Stomach (tissue), 19 donors: ENCODE measurements at places on chromosomes 11 and 22. TPM values are rescaled to one million over a fixed set of nuclear protein-coding genes. Genes with fewer than 3 reads are reported as not detected.

ZNRF3 gene
- 1.8 TPM for total RNA-seq

OR4A16 gene
- not detected for total RNA-seq

KDM4E gene
- total RNA-seq: not detected

RASD2 gene
- total RNA-seq: 0.43 TPM

HIC2 gene
- total RNA-seq: 4.9 TPM

DEPDC7 gene
- total RNA-seq: 2.9 TPM

P2RY2 gene
- total RNA-seq: not detected

PHLDA2 gene
- not detected for total RNA-seq

DNA sequence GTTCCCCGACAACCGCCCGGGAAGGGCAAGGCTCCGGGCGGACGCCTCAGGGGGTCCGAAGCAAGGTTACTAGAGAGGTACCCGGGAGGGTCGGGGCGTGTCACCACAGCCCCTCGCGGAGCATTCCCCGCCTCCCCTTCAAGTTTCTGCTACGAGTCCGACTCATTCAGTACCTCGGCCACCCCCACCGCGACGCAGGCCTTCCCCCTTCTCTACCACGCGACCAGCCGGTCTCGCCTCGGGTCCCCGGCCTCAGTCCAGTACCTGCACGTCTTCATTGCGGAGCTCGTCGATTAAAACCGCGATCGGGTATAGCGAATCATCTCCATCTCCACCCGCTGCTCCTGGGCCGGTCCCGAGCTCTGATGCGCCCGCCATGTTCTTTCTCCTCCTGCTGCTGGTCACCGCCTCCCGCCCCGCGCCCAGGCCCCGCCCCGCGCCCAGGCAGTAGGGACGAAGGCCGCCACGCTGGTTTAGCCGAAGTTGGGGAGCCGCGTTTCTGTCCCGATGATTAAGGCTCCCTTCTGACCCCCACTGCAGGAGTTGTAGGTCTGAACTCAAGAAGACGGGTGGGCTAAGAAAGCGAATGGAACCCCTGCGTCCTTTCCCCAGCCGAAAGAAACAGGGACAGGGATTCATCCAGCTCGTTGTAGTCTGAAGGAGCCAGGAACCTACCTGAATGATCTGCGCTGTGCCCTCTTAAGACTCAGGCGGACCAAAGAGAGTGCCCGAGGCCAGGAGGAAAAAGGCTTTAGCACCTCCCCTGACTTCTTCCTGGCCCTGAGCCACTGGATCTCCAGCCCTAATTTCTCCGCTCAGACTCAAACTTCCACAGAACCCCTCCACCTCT is at the start of gene PPP2R1B:
Gene PPP2R1B (minus strand): TSS at position 406 of the 850 bp plus-strand sequence. CDS start 28 bp downstream, at position 378.
- peaks cover 22% of the 10 kb centered on the region for H3K36me3 ChIP-seq
- H3K4me3 ChIP-seq: peak within 1 kb of the TSS; percentile 92
- DNase-seq: peak; percentile 94
- peak within 1 kb of the TSS; percentile 84 for H3K27ac ChIP-seq
- no peaks in the 10 kb centered on the region for H3K27me3 ChIP-seq

DNA sequence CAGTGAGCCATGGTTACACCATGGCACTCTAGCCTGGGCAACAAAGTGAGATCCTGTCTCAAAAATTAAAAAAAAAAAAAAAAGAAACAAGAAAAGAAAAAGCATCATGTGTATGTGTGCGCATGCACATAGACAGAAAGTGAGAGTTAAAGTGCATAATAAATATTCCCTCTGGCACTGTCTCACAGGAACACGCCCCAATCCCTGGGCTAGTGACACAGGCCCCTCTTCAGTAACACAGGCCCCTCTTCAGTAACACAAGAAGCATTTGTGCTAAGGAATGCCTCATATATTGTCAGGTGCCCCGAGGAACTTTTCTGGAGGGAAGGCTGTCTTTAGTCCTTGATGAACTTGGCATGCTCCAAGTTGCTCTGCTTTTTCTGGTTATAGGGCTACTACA is 57.5 kb downstream of the RPL27A start:
- peaks cover 37% of the 10 kb centered on the region for H3K4me1 ChIP-seq
- no peak overlapping the region for H3K27ac ChIP-seq
- no peaks in the 10 kb centered on the region for H3K27me3 ChIP-seq
- H3K36me3 ChIP-seq: peaks cover 17% of the 10 kb centered on the region

- H3K27me3 ChIP-seq: no peaks in the 10 kb centered on the region
- H3K36me3 ChIP-seq: peaks cover 4% of the 10 kb centered on the region
- peaks cover 23% of the 10 kb centered on the region for H3K4me1 ChIP-seq
- H3K27ac ChIP-seq: no peak overlapping the region
- DNase-seq: no peak
- H3K4me3 ChIP-seq: no peak overlapping the region
Observed at GRCh38 chr11:108662700-108663099, 2.2 kb upstream of the DDX10 start.

DNA sequence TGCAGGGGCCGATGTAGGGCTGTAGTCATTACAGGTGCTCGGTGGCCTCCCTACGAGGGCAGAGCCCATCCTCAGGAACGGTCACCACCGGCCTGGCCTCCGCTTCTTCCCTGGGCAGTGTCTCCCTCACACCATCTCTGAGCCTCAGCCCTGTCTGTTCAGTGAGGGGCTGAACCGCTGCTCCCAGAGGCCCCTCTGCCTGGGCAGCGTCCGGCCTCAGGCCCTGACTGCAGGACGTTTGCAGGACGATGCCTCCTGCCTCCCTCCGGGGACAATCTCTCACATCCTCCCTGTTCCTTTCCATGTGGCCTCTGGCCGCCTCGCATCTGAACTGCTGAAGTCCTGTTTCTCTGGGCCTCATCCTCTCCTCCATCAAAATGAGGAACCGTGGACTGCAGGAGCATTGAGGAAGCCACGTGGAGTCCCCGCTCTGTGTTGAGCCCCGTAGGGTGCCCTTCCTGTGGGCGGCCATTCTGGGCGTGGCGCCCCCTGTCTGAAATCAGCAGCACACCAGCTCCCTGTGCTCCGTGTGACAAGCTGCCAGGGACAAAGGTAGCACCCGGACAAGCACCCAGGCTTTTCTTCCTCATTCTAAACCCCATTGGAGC is 933.5 kb downstream of the BRD1 start:
- H3K4me1 ChIP-seq: no peaks in the 10 kb centered on the region
- no peak overlapping the region for H3K4me3 ChIP-seq
- no peaks in the 10 kb centered on the region for H3K36me3 ChIP-seq

DNA sequence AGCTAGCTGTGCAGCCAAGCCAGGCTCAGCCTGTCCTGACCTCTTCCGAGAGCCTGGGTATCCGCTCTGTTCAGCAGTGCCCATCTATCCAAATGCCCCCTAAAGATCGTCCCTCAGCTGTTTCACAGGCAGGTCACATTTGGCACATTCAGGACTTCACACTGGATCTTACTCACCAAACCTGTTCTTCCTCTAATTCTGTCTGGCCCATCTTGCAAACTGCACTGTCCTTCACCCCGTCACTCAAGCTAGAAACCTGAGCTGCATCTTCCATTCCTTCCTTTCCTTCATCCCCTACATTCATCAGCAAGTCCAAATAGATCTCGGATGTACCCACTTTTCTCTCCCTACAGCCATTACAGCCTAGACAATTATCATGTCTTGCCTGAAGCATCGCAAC is 60.7 kb upstream of the CSNK2A3 start:
- H3K4me3 ChIP-seq: no peak overlapping the region
- H3K4me1 ChIP-seq: no peaks in the 10 kb centered on the region
- H3K27ac ChIP-seq: no peak overlapping the region
- H3K27me3 ChIP-seq: no peaks in the 10 kb centered on the region
- DNase-seq: no peak

GRCh38 chr11:111542606-111543275 is 2.2 kb downstream of the LAYN start:
- no peaks in the 10 kb centered on the region for H3K36me3 ChIP-seq
- DNase-seq: no peak
- peaks cover 44% of the 10 kb centered on the region for H3K4me1 ChIP-seq
- no peak overlapping the region for H3K27ac ChIP-seq

- H3K27me3 ChIP-seq: no peaks in the 10 kb centered on the region
- no peak overlapping the region for H3K4me3 ChIP-seq
- no peak overlapping the region for H3K27ac ChIP-seq
- no peak for DNase-seq
Observed at GRCh38 chr11:112628676-112629075, 332.5 kb upstream of the NCAM1 start.

- peaks cover 17% of the 10 kb centered on the region for H3K4me1 ChIP-seq
- no peaks in the 10 kb centered on the region for H3K27me3 ChIP-seq
- H3K4me3 ChIP-seq: no peak overlapping the region
- H3K36me3 ChIP-seq: no peaks in the 10 kb centered on the region
- no peak for DNase-seq
- no peak overlapping the region for H3K27ac ChIP-seq
Observed at GRCh38 chr11:2834503-2835273, 50.9 kb downstream of the CDKN1C start.

GRCh38 chr22:39651053-39651996 is 80.8 kb downstream of the CACNA1I start:
- H3K4me3 ChIP-seq: no peak overlapping the region
- no peaks in the 10 kb centered on the region for H3K36me3 ChIP-seq
- DNase-seq: no peak

DNA sequence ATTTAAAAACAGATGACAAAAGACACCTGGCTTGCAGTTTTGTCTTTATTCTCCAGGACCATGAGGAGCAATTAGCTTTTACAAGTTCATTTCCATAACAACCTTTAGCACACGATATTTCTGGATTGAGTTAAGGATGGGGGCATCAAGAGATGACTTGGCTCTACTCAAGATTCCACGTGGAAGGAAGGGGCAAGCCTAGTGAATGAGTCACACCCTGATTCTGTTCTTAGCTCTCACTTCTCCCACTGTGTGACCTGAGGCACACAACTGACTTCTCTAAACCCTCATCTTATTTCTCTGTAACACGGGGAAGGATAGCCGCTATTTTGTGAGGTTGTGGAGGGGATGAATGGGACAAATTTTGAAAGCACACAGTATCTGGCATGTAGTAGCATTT is 185.5 kb downstream of the KIRREL3 start:
- peaks cover 6% of the 10 kb centered on the region for H3K4me1 ChIP-seq
- no peak overlapping the region for H3K4me3 ChIP-seq
- no peak for DNase-seq
- no peaks in the 10 kb centered on the region for H3K27me3 ChIP-seq
- no peaks in the 10 kb centered on the region for H3K36me3 ChIP-seq

DNA sequence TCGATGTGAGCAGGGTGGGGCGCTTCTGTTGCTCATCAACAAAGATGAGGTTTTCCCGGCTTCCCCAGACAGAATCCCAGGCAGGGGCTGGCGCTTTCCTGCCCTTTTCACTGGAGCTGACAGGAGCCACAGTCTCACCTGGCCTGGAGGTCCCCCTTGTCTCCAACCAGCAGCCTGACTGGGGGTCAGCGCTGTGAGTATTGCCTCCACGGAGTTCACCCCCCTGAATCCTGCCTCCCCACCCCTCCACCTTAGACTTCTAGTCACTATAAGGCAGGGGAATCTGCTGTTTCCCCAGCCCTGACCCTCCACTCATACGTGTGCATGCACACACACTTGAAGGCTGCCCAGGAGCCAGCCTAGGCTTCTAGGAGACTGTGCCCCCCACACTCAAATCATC is 58.8 kb upstream of the LYVE1 start:
- DNase-seq: no peak
- peaks cover 9% of the 10 kb centered on the region for H3K36me3 ChIP-seq
- H3K27ac ChIP-seq: no peak overlapping the region
- no peaks in the 10 kb centered on the region for H3K27me3 ChIP-seq
- H3K4me3 ChIP-seq: no peak overlapping the region
- H3K4me1 ChIP-seq: peaks cover 9% of the 10 kb centered on the region

DNA sequence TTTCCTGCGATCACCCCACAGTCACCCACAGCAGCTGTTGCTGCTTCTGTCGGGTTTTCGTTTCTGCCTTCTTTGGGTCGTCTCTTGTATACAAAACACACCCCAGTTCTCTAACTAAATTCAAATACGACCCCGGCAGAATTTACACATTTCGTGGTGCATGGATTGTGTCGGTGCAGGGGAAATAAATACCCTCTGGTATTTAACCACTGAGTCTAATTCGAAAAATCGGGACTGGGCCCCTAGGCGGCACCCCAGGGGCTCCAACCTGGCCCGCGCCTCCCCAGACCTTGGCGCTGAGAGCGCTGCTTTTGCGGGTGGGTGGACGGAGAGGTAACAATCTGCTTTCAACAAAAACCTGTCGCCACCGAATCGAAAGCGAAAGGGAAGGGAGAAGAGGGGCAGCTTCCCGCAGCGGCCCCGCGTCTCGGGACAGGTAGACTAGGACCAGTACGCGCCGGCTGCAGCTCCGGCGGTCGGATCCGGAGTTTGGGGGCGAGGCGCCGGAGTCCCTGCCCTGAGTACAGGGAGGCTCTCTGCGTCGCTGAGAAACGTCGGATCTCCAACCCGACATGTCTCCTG is 4.4 kb downstream of the ALX4 start:
- H3K27me3 ChIP-seq: peaks cover 100% of the 10 kb centered on the region
- peaks cover 37% of the 10 kb centered on the region for H3K4me1 ChIP-seq
- no peaks in the 10 kb centered on the region for H3K36me3 ChIP-seq

DNA sequence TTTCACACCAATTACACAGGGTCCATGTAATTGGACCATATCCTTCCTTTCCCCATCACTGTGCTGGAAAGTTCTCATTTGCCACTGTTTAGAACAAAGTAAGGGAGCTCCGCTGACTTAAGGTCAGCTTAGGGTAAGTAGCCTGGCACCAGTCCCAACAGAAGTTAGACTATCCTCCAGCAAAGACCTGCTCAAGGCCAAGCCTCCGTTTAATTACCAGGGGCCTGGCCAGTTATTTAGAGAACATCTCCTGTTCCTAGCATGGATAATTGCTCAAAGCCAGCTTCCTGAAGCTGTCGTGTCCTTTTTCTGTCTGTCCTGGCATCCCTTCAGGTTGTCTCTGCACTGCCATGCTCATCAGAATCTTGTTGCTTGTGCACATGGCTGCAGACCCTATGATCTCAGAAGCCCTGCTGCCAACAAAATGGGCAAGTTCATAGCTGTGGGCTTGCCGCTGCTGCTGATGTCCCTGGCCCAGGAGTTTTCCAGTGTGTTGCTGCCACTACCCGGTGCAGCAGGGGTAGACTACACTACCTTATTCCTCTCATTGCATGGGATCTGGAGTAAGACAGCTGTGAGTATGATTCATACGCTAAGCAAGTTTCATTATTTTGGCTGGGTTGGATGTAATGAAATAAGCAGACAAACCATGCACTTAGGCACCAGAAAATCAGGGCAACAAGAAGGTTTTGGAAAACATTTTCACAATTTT is 8.1 kb downstream of the OR8A1 start:
- no peak overlapping the region for H3K27ac ChIP-seq
- no peaks in the 10 kb centered on the region for H3K36me3 ChIP-seq
- no peaks in the 10 kb centered on the region for H3K4me1 ChIP-seq
- H3K4me3 ChIP-seq: no peak overlapping the region
- H3K27me3 ChIP-seq: no peaks in the 10 kb centered on the region

DNA sequence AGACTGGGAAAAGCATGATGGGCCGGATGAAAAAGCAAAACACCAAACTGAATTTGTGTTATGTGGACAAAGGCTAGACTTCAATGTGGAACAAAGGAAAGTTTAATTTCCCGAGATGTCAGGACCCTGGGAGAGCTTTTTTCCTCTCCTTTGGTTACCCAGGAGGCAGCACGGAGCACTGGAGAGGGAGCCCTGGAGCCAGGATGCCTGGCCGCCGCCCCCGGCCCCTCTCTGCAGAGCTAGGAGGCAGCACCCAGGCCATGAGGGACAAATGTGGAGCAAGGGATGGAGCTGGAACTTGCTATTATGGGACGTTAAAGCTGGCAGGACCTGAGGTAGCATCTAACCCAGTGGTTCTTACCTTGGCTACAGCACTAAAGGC is 108.9 kb downstream of the MORC2 start:
- no peaks in the 10 kb centered on the region for H3K36me3 ChIP-seq
- DNase-seq: no peak
- H3K4me3 ChIP-seq: no peak overlapping the region
- H3K27me3 ChIP-seq: no peaks in the 10 kb centered on the region
- H3K27ac ChIP-seq: no peak overlapping the region
